ENCODE measurements at places on chromosomes 5 and 9.

DNA sequence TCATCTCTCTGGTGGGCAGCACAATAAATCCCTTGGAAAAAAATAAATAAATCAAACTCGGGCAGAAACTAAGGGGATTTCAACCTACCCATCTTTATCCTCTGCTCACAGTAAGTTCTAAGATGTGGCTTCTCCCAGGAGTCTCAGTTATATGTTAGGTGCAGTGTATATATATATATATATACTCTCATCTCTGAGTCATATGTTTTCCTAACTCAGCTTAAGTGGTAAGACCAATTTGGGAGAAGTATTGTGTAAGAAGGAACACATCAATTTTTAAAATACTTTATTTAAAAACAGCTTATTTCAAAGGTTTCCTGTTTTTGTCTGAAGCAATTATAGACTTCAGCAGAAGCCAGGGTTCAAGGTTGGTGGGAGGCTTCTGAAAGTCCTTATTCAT is 20.3 kb upstream of the OSMR start:
- DNase-seq, result no peak

DNA sequence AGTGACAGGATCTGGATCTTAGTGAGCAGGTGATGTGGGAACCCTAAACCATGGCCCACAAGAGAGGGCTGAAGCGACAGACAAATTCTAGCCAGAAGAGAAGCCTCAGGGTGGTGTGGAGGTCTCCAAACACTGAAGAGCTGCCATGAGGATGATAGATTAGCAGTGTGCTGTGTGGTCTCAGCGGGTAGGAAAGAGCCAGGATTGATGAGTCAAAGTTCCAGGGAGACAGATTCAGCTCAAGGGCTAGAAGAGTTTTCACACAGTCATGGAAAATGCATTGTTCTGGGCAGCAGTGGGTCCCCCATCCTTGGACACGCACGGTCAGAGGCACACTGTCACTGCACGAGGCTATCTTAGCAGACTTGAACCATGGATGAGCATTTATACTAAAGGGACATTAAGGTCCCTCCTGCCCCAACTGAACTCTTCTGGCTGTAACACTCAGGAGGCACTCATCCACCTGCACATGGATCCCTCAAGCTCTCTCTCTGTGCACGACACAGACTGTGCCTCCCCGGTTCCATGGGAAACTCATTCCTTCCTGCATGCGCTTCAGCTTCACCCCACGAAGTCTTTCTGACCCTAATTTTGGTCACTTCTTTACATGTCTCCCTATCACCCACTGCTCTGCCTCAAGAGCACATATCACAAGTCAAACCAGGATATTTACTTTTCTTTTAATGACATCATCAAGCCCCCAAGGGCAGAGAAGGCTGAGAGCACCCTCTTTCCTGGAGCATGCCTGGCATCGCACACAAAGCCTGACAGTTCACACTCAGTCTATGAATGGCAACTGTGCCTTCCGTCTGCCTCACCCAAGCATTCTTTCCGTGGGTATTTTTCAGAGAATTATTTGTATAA is 84.8 kb downstream of the TLE1 start:
- no peak for DNase-seq

DNA sequence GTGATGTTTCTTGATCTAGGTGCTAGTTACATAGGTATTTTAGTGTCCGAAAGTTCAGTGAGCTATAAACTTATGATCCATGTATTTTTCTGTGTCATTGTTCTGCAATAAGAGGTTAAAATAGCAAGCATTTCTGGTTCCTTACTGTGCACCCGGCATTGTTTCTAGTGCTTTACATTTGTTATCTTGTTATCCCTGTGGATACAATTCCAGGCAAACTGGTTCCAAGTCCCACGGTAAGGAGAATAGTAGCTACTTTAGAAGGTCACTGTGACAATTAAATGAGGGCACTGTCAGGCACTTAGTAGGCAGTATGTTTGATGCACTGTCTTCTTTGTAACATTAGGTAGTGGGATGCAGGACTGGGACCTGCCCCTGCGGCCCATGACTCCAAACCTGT is 9.0 kb downstream of the FUBP3 start:
- no peak for DNase-seq

DNA sequence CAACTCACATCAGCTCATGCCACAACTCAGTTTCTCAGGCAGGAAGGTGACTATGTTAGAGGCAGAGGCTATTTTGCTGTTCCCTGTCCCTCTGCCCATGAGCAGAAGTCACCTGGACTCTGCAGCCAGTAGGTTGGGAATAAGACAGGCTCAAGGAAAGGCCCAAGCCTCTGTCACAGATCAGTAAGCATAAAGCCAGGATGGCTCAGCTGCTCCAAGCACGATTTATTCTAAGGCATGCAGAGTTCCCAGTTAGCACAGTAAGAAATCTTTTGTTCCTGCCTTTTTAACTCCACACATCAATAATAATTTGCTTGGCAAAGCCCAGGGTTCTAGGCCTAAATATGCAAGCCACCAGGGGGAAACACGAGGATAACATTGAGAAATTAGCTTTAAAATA is 249.0 kb upstream of the ADRA1B start:
- DNase-seq, result no peak

DNA sequence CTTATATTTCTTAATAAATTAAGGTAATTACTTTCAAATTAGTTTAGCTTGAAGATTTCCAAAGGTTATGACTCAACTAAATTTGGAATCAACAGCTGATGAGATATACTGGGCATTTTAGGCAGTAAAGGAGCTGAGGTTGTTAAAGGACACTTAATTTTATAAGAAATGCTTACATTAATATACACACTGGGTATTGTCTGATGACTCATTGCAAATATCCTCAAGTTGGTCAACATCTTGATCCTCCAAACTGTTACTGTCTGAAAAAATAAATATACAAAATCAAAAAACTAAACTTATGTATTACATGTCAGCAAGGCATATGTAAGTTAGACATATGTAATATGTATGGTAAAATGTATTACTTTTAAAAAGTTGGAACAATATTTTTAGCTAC is 3.4 kb downstream of the GFM2 start:
- DNase-seq, result no peak

DNA sequence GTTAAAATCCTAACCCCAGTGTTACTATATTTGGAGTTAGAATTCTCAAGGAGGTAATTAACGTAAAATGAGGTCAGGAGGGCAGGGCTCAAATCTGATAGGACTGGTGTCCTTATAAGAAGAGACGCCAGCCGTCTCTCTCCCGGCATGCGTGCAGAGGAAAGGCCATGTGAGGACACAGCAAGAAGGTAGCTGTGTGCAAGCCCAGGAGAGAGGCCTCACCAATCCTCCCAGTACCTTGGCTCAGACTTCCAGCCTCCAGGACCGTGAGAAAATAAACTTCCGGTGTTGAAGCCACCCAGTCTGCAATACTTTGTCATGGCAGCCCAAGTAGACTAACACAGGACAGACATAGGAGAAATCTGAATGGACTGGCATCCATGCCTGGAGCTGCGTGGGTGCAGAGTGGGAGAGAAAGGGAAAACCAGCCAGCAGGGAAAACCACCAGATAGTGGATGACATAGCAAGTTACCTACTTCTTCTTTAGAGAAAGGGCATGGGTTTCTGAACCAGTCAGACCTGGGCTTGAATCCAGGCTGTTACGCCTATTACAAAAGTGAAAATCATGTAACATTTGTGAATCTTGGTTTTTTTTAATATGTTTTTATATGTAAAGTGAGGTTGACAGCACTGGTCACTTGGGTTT is 89.2 kb downstream of the FSTL4 start:
- no peak for DNase-seq

DNA sequence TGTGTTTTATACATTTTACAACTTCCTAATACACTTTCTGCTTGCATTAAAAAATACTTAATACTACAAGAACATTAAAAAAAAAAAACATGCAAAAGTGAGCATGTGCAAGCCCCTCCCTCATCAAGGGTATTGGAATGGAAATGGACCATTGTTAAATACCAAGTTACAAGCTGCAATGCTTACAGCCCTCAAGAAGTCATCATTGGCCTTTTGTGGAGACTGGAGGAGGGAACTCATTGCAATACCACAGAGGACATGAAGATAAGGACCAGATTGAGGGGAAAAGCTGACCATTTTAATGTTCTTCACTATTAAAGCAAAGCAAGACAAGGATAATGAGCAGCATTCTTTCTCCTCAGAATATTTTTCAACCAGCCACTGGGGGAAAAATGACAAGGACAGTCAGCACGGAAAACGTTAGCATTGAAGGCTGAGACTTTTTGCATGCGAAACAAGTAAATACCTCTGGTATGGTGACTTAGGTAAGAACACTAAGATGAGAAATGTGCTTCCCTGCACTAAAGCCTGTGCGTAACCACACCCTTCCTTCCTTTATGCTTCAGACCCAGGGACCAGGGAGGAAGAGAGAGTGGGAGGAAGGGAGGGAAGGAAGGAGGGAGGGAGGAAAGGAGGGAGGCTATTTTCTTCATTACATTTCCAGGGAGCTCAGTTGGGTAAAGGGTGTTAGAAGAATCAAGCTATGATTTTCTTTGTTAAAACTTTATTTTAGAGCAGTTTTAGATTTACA is 141.1 kb upstream of the RAPGEF1 start:
- DNase-seq, result no peak

DNA sequence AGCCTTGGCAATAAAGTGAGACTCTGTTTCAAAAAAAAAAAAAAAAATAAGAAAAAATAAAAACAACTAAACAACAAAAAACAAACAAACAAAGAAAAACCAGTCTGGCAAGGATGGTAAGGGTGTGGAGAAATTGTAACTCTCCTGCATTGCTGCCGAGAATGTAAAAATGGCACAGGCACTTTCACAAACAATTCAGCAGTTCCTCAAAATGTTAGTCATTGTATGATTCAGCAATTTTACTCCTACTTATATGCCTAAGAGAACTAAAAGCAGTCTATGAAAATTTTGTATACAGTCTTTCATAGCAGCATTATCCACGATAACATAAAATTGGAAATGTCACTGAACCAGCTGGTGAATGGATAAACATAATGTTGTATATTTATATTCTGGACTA is 280.4 kb downstream of the CDH9 start:
- DNase-seq, result no peak

- no peak for DNase-seq
Observed at GRCh38 chr9:70034271-70034711, 9.4 kb upstream of the MAMDC2 start.

- no peak for DNase-seq
Observed at GRCh38 chr5:19369048-19369447, 619.0 kb downstream of the CDH18 start.

Data from activated B cell treated with CpG ODN at 0.5 μM for 24 hours (primary cell).